Activated naive CD4-positive, alpha-beta T cell treated with anti-CD3 and anti-CD28 coated beads, Interleukin-2, amount 50 U/mL, for 72 hours (primary cell): ENCODE measurements at places on chromosomes 3 and 15. TPM values are rescaled to one million over a fixed set of nuclear protein-coding genes. Genes with fewer than 3 reads are reported as not detected.

The GOLGA6L7 gene
- not detected for total RNA-seq

The FEZF2 gene
- total RNA-seq: not detected

The MCF2L2 gene
- 2.5 TPM for total RNA-seq

The XCR1 gene
- not detected for total RNA-seq

The SUSD5 gene
- total RNA-seq: not detected

The APOD gene
- 0.30 TPM for total RNA-seq
